Ovary (tissue), 10 donors: ENCODE measurements at places on chromosomes 12 and 14. TPM values are rescaled to one million over a fixed set of nuclear protein-coding genes. Genes with fewer than 3 reads are reported as not detected.

AICDA gene
- total RNA-seq: not detected

LYSET gene
- total RNA-seq: 22.2 TPM

CCDC175 gene
- 0.34 TPM for total RNA-seq

NPFF gene
- total RNA-seq: not detected

CISTR gene
- total RNA-seq: not detected

USP5 gene
- 67.3 TPM for total RNA-seq

MYF5 gene
- total RNA-seq: not detected

SSPN gene
- total RNA-seq: 45.2 TPM

EEF1AKMT3 gene
- 11.0 TPM for total RNA-seq

KRT85 gene
- total RNA-seq: not detected

TCL1A gene
- not detected for total RNA-seq

- DNase-seq: no peak
Measured at GRCh38 chr12:70733385-70733784, 96.2 kb upstream of the PTPRB start.

DNA sequence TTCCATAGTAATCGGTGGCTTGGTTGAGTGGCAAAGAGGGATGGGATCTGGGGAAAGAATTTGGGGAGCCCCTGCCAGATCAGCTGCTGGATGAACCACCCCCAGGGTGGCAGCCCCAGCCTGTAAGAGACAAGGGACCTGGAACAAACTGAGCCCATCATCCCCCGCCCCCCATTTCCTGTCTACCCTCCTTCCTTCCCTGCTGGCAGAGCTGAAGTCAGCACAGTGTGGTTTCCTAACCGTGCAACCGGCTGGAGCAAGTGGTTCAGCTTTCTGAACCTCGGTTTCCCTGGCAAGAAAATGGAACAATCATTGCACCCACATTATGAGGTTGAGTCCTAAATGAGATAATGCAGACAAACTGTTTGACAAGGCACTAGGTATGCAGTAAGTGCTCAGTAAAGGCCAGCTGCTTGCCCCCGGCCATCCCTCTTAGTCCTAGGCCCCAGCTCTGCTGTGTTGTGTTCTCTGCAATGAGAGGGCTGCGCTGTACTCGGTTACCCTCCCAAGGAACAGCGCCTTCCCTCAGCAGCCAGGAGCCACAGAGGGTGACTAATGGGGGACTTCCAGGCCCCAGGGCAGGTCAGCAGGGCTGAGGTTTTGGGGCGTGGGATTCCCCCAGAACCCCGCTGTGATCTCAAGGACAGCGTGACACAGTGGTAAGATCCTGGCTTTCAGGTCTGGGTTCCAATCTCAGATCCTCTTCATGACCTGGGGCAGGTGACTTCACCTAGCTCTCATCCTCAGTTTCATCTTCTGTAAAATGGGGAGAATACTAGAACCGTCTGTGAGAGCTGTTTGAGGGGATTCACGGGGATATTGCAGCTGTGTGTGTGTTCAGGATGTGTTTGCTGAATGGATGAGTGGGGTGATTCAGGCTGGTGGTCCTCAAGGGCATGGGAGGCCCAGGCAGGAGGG, 16.5 kb downstream of the SELPLG start:
- no peak for DNase-seq

DNA sequence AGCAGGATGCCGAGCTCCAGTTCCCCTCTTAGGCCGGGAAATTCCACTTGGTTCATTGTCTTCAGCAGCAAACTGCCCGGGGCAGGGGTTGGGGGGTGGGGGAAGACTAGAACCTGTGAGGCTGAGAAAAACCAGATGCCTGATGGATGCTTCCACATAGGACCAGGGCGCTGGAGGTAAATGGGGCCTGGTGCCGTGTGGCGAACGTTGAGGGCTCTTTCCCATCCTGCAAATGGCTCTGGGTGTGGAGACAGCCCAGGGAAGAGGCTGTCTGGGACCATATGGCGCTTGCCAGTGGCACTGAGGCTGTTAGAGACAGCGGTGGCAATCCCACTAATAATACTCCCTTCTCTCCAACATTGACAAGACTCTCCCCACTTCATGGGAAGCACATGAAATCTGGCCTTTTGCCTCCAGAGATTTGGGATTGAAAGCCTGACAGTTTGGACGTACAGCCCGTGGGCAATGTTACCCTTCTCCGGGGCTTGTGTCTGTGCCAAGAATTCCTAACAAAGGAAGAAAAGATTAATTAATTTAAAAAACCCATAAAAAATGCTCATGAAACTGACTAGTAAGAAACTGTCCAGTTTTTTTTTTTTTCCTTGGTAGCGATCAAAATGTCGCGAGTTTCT, 44.5 kb downstream of the MAP1LC3B2 start:
- DNase-seq: no peak

GRCh38 chr12:130435331-130435730, 97.6 kb downstream of the PIWIL1 start:
- no peak for DNase-seq

DNA sequence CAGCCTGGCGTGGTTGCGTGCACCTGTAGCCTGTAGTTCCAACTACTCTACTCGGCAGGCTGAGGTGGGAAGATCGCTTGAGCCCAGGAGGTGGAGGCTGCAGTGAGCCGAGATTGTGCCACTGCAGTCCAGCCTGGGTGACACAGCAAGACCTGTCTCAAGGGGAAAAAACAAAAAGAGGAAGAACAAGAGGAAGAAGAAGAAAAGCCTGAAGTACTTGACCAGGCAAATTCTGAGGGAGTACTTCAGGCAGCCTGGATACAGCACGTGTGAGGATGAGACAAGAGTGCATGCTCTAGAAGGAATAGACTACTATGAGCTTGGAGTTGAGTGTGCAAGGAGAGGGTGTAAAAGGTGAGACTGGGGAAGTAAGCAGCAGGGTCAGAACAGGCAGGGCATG, 1.8 kb downstream of the GDF3 start:
- no peak for DNase-seq

GRCh38 chr14:61997161-61997560, 234.9 kb downstream of the SNAPC1 start:
- no peak for DNase-seq

- DNase-seq: no peak
Measured at GRCh38 chr12:92342574-92342973, 196.9 kb upstream of the BTG1 start.

- DNase-seq: no peak
Measured at GRCh38 chr14:32403021-32403420, 73.9 kb downstream of the AKAP6 start.

GRCh38 chr12:93002293-93003054, 73.4 kb upstream of the EEA1 start:
- no peak for DNase-seq

DNA sequence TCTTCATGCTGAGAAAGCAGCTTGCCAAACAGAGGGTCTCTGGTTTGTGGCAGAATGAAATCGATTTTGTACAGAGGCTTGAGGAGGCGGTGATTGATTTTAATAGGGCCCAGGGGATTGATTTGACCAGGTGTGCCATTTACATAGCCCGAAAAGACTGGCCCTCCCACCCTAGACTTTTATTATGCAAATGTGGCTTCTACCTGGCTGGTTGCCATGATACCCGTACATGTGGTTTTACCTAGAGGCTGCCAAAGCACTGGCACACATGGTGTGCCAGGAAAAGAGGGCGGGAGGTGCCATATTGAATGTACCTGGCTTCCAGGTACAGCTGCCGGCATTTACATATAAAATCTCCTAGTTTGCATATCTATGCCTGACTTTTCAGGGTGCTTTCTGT, 18.0 kb upstream of the GUCY2C start:
- DNase-seq: no peak

- no peak for DNase-seq
Measured at GRCh38 chr12:42585154-42585840, 4.2 kb downstream of the PRICKLE1 start.

DNA sequence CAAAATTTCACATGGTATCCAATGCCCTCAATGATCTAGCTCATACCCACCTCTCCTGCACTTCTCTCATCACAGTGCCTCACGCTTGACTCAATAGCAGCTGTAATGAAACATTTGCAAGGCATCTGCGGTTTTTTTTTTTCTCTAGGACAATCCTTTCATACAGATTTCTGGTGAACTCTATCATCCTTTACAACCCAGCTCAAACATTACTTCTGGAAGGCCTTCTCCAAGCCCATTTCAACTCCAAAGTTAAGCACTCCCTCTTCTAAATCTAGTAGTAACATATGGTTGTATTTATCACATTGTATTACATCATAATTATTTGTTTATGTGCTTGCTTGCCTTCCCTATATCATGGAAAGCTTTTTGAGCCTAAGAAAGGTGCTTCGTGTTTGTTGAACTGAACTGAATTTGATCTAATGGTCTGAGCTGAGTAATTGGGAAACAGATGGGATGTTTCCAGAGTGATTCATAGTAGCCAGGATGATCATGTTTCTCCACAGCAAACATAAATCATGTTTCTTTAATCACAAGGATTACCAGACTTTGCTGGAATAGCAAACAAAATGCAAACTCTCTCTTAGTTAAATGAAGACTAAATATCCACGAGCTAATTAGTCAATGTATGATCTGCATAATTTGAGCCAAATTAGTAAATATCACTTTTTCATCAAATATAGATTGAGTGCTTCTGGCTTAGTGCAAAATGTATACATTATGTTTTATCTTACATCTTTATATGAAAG, 14.3 kb downstream of the CFL2 start:
- DNase-seq: no peak

DNA sequence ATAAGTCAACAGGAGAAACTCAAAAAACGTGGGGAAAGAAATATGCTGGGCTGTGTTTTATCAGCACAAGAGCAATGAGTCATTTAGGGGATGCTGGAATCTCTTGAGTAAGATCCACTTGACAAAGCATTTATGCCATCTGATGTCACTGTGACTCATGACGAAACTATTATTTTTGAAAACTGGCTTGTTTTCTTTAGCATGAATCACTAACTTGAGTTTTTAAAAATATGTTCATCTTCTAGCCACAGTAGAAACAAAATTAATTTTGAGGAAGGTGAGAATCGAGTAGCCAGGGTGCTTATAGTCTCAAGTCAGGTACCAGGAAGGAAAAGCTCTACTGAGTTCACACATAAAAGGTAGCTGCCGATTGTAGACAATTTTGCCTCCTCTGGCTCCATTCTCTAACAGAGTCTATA, 456.2 kb upstream of the MGAT4C start:
- DNase-seq: no peak

- no peak for DNase-seq
Measured at GRCh38 chr12:24921251-24922038, 27.5 kb downstream of the BCAT1 start.

GRCh38 chr14:50352584-50352983, 40.5 kb downstream of the DMAC2L start:
- DNase-seq: no peak

DNA sequence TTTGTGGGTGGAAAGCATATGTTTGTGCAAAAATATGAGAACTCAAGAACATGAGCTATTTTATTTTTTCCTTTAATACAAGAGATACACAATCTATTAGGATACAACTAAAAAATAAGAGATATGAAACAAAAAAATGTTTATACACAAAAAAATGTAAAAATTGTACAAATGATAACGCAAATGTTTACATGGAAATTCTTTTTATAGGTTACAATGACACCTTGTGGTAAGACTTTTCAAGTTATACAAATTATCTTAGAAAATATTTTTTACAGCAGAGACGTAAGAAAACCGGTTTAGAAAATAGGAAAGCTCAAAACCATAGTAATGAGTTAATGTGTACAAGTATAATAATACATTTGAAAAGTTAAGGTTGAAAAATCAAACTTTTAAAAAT, 25.5 kb downstream of the CEP83 start:
- no peak for DNase-seq

DNA sequence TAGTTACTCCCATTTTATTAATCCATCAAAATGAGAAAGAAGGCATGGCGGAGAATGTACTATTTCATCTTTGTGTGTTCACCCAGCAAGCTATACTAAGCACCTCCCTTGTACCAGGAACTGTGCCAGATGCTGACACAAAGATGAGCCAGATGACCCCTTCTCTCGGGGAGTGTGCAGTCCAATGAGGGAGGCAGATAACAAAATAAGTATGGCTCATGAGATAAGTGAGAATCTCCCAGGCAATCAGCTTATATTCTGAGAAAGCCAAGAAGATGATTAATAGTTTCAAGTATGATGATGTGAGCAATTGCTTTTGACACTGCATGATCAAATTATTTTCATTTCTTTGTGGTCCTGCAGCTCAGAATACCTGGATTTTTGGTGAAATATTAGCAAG, 1.3 kb upstream of the TMEM233 start:
- no peak for DNase-seq

- DNase-seq: no peak
Measured at GRCh38 chr12:117367006-117367638, 5.7 kb upstream of the NOS1 start.

DNA sequence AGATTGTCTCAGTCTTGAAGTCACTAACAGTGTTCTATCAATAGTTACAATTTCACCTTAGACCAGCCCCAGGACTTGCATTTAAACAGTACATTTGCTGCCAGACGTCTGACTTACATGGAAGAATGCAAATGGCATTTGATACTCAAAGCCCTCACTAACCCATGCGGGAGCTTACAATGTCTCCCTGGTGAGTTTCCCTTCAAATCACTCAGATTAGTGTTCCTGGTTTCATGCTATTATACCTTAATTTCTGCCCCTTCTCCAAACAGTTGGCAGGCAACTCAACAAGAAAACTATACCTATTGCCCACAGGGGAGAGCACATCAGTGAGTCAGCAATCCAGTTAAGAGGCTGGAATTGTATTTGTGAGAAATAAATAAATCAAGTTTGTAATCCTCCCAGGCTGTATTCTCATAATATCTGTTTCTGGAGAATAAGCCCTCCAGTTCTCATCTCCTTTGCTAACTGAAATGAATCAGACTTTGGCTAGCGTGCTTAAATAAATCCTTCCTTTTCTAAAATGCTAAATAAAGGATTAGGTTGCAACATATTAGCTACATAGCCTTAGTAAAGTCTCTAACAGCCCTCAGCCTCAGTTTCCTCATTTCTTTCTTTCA, 23.7 kb downstream of the GSTZ1 start:
- no peak for DNase-seq

GRCh38 chr12:2783936-2784600, 10.7 kb upstream of the FKBP4 start:
- DNase-seq: peak; percentile 79

- no peak for DNase-seq
Measured at GRCh38 chr12:91349476-91349875, 166.9 kb upstream of the DCN start.

- no peak for DNase-seq
Measured at GRCh38 chr12:12405882-12406281, 49.0 kb downstream of the BORCS5 start.

DNA sequence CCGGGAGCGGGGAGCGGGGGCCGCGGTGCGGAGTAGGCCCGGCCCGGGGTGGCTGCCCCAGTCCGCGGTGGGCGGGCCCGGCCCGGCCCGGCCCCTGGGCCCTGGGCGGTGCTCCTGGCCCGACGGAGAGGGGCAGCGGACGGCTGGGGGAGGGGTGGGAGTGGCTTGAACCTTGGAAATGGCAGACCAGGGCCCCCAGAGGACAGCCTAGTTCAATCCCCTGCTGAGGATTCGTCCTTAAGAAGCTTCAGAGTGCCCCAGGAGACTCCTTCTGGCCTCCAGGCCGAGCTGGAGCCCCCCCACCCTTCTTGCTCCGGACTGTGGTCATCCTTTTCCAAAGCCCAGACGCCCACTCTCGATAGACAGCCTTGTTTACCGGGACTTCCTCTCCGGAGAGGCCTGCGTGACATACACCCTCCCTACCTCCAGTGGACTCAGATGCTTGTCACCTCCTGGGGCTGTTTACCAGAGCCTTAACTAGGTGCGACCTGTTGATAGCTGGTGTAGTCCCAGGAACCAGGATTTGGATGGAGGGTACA, 458 bp downstream of the KHNYN start:
- peak; percentile 90 for DNase-seq
